CD4-positive, alpha-beta T cell (primary cell): ENCODE measurements at places on chromosomes 6 and 20.

DNA sequence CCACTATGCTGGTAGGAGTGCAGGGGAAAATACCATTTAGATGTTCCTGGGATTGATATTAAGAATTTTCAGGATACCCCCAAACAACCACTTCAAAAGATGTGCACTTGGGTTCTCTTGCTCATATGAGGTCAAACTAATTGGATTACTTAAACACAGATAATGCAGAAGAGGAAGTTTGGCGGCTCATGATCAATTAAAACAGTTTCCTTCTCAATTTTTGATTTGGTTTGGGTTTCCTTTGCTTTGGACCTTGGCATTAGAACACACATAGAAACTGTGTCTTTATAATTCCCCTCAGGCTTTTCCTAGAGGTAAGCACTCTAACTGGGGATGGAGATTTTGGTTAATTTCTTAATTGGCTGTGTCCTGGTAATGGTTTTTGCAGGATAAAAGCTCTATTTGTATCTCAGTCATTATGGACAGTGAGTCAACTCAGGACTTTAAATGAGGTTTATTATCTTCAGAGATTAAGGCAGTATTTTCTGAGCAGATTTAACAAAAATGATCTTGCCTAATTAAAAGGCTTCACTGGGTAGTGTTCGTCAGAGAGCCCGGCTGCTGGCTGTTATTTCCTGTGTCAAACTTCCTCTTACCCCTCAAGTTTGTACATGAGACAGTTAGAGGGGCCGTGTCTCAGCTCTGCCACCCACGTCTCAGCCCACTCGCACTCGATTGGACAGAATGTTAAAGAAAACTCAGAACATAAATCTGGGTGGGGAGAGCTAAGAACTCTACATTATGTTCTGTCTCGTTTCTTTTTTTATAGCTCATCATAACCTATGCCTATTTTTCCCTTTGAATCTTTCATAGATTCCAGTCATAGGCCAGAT lies 50.3 kb upstream of the PREP start:
- DNase-seq, result peak; percentile 51

DNA sequence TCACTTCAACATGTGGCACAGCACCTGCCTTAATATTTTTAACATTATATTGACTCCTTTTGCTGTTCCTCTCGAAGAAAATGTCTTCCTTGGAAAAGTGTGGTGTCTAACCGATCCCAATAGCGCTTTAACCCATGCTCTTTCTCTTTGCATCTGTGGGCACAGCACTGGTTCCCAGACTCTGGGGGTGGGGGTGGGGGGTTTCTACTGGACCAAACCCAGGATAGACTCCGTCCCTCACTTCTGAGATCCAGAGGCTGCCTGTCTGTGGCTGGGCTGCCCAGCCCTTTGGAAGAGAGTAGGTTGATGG lies 3.9 kb upstream of the ZNF292 start:
- DNase-seq, result no peak

GRCh38 chr6:170134471-170135440 lies 156.1 kb downstream of the DLL1 start:
- DNase-seq, result no peak

GRCh38 chr6:161271343-161272030 lies 2.4 kb downstream of the AGPAT4 start:
- no peak for DNase-seq

GRCh38 chr20:3733119-3733995 lies 872 bp downstream of the HSPA12B start:
- no peak for DNase-seq

DNA sequence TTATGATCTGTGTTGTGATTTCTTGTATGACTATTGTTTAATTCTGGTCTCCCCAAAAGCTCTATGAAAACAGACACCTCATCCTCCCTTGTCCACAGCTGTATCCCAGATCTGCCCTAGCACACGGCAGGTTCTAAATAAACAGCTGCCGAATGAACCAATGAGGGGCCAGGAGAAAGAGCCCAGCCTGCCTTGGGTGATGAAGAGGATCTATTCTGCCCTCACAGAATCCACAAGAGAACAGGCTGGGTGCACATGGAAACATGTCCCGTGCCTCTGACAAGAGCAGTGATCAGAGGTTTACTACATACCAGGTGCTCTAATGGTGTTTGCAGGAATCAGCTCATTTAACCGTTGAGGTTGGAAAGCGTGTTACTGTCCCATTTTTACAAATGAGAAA lies 15.6 kb upstream of the TLDC2 start:
- DNase-seq, result no peak

DNA sequence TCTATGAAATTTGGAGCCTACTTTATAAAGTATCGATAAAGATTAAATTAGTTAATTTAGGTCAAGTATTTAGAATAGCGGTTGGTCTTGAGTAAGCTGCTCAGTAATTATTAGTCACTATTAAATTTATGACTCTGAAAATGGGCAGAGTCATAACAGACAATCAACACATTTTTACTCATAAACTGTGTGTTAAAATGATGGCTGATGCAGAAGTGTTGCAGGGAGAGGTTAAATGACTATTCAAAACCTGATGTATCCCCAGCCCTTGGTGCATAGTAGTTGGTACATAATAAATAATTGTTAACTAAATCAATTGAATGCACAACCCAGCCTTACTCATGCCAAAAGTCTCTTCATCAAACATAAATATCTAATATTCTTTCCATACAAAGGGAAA lies 30.6 kb downstream of the HIVEP2 start:
- no peak for DNase-seq

GRCh38 chr6:160226118-160226591 lies 32.5 kb downstream of the SLC22A2 start:
- DNase-seq, result no peak

DNA sequence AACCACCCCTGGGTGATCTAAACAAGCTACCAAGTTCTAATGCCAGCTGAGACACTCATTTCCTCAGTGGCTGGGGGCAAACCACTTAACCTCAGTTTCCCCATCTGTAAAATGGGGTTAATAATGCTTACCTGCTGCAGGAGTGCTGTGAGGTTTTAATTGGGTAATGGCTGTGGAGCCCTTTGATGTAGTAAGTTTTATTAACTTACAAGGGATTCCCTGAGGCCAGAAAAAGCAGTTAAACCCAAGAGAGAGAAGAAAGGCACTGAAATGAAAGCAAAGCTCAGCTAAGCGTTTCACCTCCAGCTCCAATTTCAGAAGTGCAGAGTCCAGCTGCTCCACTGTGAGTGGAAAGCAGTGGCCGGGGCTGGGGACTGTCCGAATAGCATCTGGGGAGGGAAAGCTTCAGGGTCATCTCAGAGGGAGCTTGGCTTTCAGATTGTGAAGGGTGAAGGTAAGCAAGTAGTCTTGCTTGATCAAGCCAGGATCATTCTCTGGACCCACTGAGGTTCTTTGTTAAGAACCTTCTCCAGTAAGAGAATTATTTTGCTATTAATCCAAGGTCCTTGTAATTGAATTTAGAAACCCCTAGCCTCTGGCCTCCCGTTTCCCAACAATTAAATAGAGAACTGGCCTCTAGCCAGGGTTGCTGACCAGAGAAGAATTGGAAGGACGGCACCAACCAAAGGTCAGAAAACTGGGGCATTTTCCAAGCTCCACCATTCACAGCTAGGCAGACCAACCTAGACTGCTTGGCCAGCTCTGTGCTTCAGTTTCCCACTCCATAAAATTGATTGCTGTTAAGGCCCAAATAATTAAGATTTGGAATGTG lies 20.9 kb upstream of the TCP11 start:
- no peak for DNase-seq

DNA sequence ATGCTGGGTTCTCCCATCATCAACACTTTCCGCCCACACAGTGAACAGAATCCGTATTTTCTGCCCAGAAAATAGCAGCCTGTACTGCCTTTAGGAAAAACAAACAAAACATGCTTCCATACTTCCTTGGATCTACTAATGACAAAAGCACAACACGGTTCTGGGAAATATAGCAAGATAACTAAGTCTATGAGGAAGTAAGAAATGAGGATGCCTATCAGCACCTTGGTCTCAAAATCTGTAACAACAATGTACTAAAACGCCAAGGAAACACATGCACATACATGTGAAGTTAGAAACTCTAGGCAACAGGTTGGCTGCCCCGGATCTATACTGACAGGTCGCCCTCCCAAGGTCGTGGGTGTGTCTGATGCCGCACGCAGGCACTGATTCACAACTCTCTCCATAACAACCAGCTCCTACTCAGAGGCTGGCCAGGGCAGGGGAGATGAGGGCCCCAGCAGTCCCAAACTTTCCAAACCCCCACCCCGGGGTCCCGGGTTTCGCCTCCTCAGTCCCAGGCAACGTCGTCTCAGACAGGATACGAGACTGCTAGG lies 710 bp downstream of the BTBD9 start:
- peak; percentile 48 for DNase-seq

- no peak for DNase-seq
Observed at GRCh38 chr6:108564178-108564577, 3.5 kb downstream of the FOXO3 start.

DNA sequence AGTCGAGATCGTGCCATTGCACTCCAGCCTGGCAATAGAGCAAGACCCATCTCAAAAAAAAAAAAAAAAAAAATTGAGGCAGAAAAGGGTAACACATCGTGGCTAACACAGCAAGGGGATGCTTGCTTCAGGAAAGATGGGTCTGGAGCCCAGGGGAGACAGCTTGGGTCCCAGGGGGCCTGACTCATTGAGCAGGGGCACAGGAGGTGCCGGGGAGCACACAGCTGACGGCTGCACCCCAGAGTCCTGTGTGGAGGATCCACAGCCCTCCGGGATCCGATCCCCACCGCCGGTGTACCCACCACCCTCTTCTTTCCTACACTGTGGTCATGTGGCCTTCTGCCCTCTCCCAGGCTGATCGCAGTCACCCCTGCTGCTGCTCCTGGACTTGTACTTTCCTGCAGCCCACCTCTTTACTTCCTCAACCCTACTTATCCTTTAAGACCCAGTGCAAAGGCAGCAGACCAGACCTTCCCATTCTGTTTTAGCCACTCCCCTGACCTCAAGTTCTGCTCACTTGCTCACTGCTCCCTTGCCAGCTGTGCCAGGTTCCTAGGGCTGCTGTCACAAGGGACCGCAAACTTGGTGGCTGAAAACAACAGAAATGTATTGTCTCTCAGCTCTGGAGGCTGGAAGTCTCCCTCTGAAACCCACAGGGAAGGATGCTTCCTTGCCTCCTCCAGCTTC lies 17.6 kb upstream of the EZR start:
- DNase-seq, result no peak

- no peak for DNase-seq
Observed at GRCh38 chr20:58059260-58059544, 169.3 kb downstream of the ANKRD60 start.

DNA sequence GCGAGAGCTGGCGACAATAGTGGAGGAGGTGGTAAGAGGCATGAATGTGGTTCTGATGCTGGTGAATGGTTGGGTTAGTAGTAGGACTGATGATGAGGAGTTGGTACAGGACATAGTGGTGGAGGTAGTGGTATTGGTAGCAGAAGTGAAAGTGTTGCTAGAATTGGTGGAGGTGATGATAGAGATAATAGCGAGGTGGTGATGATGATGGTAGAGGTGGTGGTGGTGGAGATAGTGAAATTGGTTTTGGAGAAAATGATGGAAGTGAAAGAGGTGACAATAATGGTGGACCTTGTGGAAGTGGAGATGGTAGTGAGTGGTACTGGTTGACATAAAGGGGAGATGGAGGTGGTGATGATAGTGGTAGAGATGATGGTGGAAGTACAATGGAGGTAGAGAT lies 360.2 kb upstream of the JAG1 start:
- DNase-seq, result no peak

DNA sequence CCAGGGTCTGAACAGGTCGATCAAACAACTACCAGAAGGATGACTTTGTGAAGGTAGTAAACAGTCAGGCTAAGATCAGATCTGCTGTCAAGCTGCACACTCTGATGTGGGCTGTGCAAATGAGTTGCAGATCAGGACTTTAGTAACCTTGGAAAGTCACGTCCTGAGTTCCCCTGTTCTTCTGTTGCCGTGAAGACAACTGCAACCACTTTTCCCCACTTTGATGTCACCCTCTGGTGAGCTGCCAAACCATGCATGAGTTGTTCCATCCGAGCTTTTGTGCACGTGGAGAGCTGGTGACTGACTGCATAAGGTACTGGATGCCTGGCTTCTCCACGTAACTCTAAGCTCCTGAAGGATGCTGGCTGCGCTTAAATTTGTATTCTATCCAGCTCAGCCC lies 111.0 kb downstream of the CD83 start:
- no peak for DNase-seq

DNA sequence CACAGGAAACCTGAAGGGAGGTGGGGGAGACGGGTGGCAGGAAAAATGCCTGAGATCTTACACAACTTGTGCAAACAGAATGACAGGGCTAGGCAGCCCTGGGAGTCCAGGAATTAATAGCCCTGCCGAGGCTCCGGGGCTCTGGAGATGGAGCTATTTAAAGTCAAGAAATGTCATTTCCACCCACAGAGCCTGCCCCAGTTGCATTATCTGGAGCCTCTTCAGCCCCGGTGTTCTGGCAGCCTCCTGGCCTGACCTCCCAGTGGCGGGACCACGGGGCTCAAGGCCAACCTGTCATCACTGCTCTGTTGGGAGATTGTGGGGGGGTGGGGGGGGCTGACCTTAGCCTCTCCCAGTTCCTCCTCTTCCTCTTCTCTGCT lies 28.5 kb upstream of the SCUBE3 start:
- DNase-seq, result no peak

GRCh38 chr6:150352321-150353296 lies 16.2 kb upstream of the IYD start:
- no peak for DNase-seq

GRCh38 chr20:54137115-54137514 lies 36.7 kb downstream of the CYP24A1 start:
- no peak for DNase-seq

DNA sequence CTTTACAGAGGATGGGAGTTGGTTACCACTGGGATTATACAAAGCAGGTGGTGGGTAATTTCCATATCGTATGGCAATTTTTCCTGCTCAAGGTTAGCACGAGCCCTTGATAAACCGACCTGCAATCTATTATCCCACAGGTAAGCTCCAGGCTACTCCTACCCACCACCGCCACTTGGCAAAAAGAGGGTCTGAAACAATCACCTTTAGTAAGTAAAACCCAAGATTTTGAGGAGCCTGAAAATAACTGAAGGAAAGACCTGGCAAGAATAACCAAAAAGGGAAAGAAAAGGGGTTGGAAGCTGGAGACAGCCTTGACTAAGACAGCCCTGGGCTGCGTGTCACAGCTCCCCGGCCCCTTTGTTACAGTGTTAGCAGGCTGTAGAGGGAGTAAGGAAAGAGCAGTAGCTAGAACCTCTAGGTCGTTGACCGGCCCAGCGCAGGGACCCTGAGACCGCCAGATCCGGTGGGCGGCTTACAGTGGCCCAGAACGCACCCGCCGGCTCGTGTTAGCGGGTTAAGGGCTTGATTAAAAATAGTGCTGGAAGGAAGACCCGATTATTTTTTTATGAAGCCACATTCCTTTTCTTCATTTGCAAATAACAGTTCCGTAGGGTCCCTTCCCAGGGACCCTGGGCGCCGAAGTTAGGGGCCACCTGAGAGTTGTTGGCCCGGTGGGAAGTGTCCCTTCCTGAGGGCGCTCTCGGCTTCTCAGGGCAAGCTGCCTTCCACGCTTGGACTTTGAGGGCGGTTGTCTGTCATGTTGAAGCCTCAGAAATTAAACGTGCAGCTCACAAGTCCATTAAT lies 30.5 kb downstream of the TFAP2B start:
- DNase-seq, result no peak

- no peak for DNase-seq
Observed at GRCh38 chr20:24296477-24297261, 172.8 kb upstream of the SYNDIG1 start.

- no peak for DNase-seq
Observed at GRCh38 chr20:36777167-36777566, 3.6 kb upstream of the DSN1 start.
